ENCODE measurements at places on chromosomes 2 and 18.

GRCh38 chr2:121099329-121100290 is 185.4 kb downstream of the TFCP2L1 start:
- peak; percentile 28 for DNase-seq

- DNase-seq = no peak
Observed at GRCh38 chr18:8586941-8587340, 22.3 kb upstream of the RAB12 start.

DNA sequence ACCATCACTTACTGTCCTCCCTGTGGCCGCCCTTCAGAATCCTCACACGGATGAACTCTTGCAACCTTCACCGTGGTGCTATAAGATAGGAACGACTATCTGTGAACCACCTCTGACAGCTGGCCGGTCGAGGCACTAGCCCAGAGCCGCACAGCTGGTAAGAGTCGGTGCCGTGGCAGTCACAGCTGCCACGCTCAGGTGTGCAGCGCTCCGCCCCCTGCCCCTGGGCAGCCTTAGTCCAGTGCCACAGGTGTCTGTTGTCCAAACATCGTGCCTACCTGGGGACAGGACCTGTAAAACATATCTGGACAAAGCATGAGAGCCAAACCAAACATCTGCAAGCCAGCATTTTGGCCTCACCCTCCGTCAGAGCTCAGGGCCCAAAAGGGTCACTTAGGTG is 55.3 kb upstream of the SALL3 start:
- no peak for DNase-seq

DNA sequence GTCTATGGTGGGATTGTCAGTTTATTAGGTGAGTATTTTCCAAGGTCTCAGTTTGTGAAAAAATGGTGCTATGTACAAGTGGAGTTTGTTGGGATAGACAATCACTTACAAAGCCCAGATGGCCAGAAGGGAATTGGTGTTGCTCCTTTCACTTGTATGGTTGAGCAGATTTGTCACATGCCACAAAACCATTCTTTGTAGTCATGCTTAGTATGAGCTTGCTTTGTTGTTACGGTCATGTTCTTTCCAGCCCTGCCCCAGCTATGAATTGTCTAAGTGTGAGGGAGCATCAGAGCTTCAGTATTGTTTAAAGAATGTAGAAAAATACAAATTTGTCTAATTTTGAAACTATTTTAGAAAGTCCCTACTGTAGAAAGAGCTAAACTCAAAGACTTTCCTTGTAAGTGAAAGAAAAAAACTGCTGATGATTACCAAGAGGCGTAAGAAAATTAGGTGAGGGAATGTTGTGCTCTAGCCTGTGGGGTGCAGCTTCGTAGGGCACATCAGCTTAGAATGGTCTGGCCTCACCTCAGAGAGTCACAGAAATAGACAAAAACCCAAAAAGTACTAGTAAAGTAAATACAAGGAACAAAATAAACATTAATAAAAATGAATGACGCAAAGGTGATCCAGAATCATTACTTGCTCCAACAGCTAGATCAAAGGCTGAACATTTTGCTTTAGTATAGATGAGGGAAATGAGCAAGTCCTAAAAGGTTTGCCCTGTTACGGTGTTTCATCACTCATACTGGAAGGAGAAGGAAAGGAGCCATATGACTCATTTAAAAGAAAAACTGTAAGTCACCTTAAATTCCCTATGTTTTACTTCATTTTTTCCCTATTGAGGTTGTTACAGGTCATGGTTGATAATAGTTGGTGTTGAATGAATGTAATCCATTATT is 9.2 kb downstream of the TGIF1 start:
- DNase-seq = peak; percentile 70

DNA sequence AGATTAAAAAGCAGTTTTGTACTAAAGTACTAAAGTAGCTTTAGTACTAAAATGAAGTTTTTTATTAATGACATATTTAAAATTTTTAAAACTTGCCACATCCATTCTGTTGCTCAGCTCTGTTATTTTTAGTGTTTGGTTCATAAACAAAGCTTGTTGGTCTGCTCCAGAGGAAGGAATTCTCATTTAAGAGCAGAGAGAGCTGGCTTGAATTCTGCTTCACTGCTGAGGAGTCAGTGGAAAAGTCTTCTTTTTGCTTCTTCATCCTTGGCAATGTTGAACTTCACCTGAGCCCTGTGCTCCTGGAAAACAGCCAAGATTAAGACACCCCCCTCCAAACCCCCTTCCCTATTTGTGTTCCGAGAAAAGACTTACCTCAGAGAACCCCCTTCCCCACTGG is 40.6 kb downstream of the TMEM87B start:
- no peak for DNase-seq

GRCh38 chr2:38129481-38129880 is 53.5 kb upstream of the CYP1B1 start:
- no peak for DNase-seq

DNA sequence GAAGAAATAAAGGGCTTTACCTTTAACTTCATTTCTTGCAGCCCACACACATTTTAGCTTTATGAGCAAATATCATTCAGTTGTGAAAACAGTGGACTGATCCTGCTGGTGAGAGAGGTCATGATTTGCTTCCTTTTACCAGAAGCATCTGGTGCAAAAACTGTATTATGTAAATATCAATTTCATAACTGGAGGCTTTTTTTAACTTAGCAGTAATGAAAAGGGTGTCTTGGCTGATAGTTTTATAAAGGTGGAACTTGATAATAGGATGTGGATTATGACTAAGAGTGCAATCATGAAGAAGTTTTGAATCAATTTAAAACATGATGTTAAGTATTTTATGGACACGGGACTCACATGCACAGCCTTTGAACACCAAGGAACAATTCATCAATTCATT is 304.4 kb downstream of the GULP1 start:
- peak; percentile 32 for DNase-seq

- DNase-seq = no peak
Observed at GRCh38 chr18:79047556-79048244, 21.5 kb upstream of the ATP9B start.

GRCh38 chr2:72263043-72263775 is 115.5 kb upstream of the CYP26B1 start:
- peak; percentile 24 for DNase-seq

DNA sequence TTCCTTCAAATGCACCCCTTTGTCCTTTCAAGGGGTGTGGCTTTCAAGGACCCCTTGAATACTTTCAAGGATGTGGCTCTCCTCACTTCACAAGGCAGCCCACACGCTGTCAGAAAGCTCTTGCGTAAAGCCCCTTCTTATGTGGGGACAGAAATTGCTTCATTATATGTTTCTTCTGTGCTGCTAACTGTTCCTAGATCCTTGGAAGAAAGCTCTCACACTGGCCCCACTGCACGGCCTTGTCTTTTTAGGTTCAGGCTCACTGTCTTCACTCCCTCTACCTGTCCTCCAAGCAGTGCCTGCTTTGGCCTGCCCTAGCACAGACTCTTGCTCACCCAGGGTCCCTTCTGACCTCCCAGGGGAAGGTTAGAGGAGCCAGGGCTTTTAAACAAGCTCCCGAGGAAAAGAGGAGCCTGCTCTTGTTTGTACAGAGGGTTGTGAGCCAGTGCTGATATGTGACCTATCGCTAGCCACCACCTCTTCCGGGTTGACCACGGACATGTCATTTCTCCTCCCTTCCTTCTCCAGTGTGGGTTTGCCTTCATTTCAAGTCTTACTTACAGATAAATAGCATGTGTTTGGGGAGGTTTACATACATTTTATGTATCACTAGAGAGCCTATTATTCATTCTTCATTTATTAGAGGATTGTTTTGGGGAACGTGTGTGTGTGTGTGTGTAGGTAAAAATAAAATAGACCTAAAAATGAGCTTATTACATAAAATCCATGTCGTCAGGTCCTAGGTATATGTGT is 94.7 kb downstream of the RTN4 start:
- no peak for DNase-seq

GRCh38 chr18:57710226-57710625 is 88.6 kb upstream of the NARS1 start:
- no peak for DNase-seq

- no peak for DNase-seq
Observed at GRCh38 chr2:54672590-54673456, 50.6 kb upstream of the EML6 start.
